ENCODE measurements at places on chromosomes 4 and X. TPM values are rescaled to one million over a fixed set of nuclear protein-coding genes. Genes with fewer than 3 reads are reported as not detected.

Gene DCUN1D4
- 47.2 TPM for total RNA-seq

Gene PNMA6A
- 0.33 TPM for total RNA-seq

Gene ADH4
- 0.48 TPM for total RNA-seq

Gene HNRNPDL
- total RNA-seq = 211 TPM

Gene FAM47A
- not detected for total RNA-seq

Gene NHS
- 11.2 TPM for total RNA-seq

Gene PDLIM3
- 175 TPM for total RNA-seq

Gene CSAG3
- total RNA-seq = not detected

Gene SMIM10L2A
- total RNA-seq = 2.0 TPM

Gene OTC
- 0.29 TPM for total RNA-seq

GRCh38 chr4:18512718-18513117, 491.2 kb upstream of the LCORL start:
- no peak overlapping the region for H3K4me3 ChIP-seq
- H3K4me1 ChIP-seq = no peaks in the 10 kb centered on the region
- no peaks in the 10 kb centered on the region for H3K27me3 ChIP-seq
- no peak overlapping the region for H3K27ac ChIP-seq
- no peak for DNase-seq
- no peaks in the 10 kb centered on the region for H3K36me3 ChIP-seq

- H3K36me3 ChIP-seq = no peaks in the 10 kb centered on the region
- DNase-seq = no peak
- H3K4me3 ChIP-seq = no peak overlapping the region
- H3K4me1 ChIP-seq = no peaks in the 10 kb centered on the region
- H3K27me3 ChIP-seq = no peaks in the 10 kb centered on the region
Observed at GRCh38 chrX:123920105-123920785, 41.3 kb upstream of the STAG2 start.

DNA sequence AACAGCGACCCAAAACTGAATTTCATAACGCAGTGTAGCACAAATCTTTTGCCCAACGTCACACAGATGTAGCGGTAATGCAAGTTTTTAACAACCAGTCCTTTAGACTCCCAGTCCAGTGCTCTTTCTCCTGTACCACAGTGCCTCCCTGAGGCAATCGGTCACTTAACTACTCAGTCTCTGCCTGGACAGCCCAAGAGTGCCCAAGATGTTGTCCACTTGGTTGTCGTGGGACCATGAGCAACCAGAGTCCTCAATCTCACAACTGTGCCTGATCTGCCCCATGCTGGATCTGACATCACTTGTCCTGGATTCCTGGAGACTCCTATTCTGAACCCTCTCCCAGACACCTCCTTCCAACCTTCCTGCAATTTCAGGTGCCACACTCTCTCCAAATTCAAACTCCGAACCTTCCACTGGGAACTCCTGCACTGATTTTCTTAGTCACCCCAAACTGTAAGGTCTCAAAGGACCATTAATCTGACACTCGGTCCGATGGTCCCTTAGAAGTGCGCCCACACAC, 702 bp downstream of the MMGT1 start:
- peak overlapping the region; percentile 87 for H3K27ac ChIP-seq
- peak overlapping the region; percentile 61 for H3K4me3 ChIP-seq
- no peaks in the 10 kb centered on the region for H3K36me3 ChIP-seq
- no peaks in the 10 kb centered on the region for H3K27me3 ChIP-seq
- DNase-seq = no peak

- DNase-seq = no peak
- H3K4me1 ChIP-seq = no peaks in the 10 kb centered on the region
- H3K27ac ChIP-seq = no peak overlapping the region
- peaks cover 9% of the 10 kb centered on the region for H3K27me3 ChIP-seq
- no peaks in the 10 kb centered on the region for H3K36me3 ChIP-seq
Observed at GRCh38 chrX:130147631-130148030, 18.0 kb downstream of the AIFM1 start.

GRCh38 chrX:19388064-19388679, 44.4 kb downstream of the PDHA1 start:
- H3K27ac ChIP-seq = no peak overlapping the region
- H3K36me3 ChIP-seq = no peaks in the 10 kb centered on the region
- H3K27me3 ChIP-seq = no peaks in the 10 kb centered on the region
- H3K4me1 ChIP-seq = no peaks in the 10 kb centered on the region
- no peak for DNase-seq

- H3K4me1 ChIP-seq = no peaks in the 10 kb centered on the region
- H3K36me3 ChIP-seq = no peaks in the 10 kb centered on the region
- no peak overlapping the region for H3K27ac ChIP-seq
- no peak overlapping the region for H3K4me3 ChIP-seq
- no peak for DNase-seq
Observed at GRCh38 chr4:135548711-135549110, 1347.1 kb upstream of the PABPC4L start.

- peak overlapping the region; percentile 46 for H3K27ac ChIP-seq
- H3K4me1 ChIP-seq = no peaks in the 10 kb centered on the region
- H3K36me3 ChIP-seq = no peaks in the 10 kb centered on the region
Observed at GRCh38 chr4:102819588-102820365, 7.6 kb downstream of the UBE2D3 start.

- H3K4me3 ChIP-seq = no peak overlapping the region
- no peaks in the 10 kb centered on the region for H3K4me1 ChIP-seq
- no peaks in the 10 kb centered on the region for H3K27me3 ChIP-seq
- no peaks in the 10 kb centered on the region for H3K36me3 ChIP-seq
Observed at GRCh38 chr4:84224522-84224921, 274.6 kb downstream of the NKX6-1 start.

GRCh38 chr4:123133397-123134050, 211.1 kb upstream of the NUDT6 start:
- H3K36me3 ChIP-seq = no peaks in the 10 kb centered on the region
- H3K4me1 ChIP-seq = no peaks in the 10 kb centered on the region
- no peaks in the 10 kb centered on the region for H3K27me3 ChIP-seq
- H3K4me3 ChIP-seq = no peak overlapping the region
- no peak overlapping the region for H3K27ac ChIP-seq
- no peak for DNase-seq

DNA sequence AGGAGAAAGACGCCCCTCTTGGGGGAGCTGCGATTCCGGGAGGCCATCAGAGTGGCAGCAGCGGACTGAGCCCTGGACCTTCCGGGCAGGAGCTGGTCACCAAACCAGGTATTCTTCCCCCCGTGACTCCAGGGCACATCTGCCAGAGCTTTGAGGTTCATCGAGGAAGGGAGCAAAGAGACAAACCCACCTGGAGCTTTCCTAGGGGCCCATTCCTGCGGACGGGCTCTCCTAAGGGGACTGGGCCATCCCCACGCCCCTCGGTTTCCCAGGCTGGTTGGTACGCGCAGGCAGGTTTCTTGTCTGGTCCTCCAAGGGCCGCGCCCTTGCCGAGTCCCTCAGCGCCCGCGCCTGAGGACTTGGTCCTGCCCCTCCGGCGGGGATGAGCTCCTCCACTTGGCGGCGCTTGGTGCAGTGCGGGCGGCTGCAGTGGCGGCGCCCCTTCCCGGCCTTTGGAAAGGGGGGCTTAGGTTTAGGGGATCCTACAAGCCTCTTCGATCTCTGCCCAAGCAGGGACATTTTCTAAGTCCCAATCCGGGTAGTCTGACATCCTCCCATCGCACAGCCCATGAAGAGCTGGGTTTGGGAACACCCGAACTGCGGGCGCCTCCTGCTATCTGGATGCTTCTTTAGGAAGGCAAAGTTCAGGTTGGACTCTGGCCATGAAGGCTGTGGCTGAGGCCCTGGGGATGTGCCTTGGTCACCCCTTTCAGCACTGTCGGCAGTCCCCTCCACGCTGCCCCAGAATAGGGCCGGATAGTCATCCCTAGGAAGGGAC, 538 bp downstream of the STBD1 start:
- no peaks in the 10 kb centered on the region for H3K36me3 ChIP-seq
- DNase-seq = peak; percentile 60
- peak overlapping the region; percentile 80 for H3K27ac ChIP-seq
- H3K27me3 ChIP-seq = no peaks in the 10 kb centered on the region

DNA sequence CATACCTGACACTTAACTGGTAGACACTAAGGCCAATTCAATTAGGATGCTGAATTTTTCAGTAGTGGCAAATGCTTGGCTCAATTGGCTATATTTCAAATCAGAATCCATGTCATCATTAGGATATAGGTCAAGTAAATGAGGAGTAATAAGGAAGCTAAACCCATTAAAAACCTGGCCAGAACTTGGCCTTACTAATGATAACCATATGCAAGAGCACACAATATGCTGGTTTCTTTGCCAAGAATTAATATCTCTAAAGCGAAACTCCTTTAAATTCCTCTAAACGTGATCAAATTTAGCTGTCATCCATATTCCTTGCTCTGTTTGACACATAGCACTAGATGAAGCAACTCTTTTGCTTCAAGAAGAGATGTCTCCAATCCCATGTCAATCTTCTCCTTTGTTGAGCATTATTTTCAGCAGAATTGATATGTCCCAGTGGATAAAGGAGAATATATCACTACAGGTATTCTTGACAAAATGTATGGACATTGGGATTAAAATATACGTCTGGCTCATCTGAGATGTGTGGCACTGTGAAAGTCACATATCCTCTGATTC, 206.1 kb upstream of the ANKRD50 start:
- no peak overlapping the region for H3K27ac ChIP-seq
- no peak overlapping the region for H3K4me3 ChIP-seq
- DNase-seq = no peak
- no peaks in the 10 kb centered on the region for H3K4me1 ChIP-seq

DNA sequence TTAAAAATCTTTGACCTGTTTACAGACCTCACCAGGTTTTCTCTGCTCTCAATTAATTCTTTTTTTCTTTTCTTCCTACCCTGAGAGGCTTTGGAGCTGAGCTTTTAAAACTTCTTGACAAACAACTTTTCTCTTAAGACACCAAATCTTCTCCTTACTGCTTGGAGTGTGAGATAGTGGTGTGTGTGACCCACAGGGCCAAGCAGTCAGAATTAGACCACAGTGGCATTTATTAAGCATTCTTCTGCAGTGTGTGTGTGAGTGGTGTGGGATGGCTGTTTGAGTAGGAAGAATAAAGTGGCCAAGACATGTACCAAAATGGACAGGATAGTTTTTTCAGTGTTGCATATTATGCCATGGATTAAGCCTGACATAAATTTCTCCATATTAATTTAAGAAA, 665.1 kb downstream of the RAPGEF2 start:
- H3K27ac ChIP-seq = no peak overlapping the region
- H3K27me3 ChIP-seq = no peaks in the 10 kb centered on the region
- H3K4me1 ChIP-seq = no peaks in the 10 kb centered on the region
- no peak for DNase-seq

DNA sequence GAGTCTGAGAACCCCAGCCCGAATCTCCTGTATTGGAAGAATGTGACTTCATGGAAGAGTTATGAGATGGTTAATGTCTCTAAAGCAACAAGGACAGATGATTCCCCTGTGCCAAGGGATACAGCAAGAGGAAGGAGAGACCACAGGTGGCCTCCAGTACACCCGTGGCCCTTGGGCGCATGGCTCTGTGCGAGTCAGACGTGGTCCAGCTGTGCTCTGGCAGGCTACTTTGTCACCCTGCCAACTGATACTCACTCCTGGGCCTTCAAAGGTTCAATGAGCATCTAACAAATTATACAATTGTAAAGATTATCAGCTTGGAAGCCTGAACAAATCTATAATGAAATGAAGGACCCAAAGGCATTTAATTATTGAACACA, 71.7 kb downstream of the NYX start:
- no peak overlapping the region for H3K27ac ChIP-seq
- H3K4me3 ChIP-seq = no peak overlapping the region
- H3K27me3 ChIP-seq = peaks cover 36% of the 10 kb centered on the region
- H3K4me1 ChIP-seq = no peaks in the 10 kb centered on the region
- DNase-seq = no peak
- H3K36me3 ChIP-seq = no peaks in the 10 kb centered on the region

DNA sequence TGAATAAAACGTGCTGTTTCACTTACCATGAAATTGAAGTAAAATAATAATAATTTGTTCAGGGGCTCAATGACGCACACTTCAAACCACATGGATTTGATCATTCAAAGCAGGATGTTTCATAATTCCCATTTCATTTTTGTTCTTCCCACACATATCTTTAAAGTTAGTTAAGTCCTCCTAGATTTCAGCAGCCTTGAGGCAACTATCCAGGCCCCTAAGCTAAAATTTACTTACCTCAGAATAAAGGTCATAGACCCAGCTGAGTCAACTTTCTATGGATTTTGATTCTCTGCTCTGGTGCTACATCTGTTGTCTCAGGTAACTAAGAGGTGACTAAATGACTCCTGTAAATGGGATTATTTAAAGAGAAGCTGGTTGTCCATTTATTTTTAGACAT, 25.0 kb downstream of the GPR174 start:
- DNase-seq = no peak
- H3K4me1 ChIP-seq = no peaks in the 10 kb centered on the region
- no peak overlapping the region for H3K27ac ChIP-seq
- H3K4me3 ChIP-seq = no peak overlapping the region
- no peaks in the 10 kb centered on the region for H3K27me3 ChIP-seq
- H3K36me3 ChIP-seq = no peaks in the 10 kb centered on the region

- no peaks in the 10 kb centered on the region for H3K4me1 ChIP-seq
- H3K27ac ChIP-seq = no peak overlapping the region
- H3K27me3 ChIP-seq = no peaks in the 10 kb centered on the region
- no peaks in the 10 kb centered on the region for H3K36me3 ChIP-seq
- no peak for DNase-seq
- no peak overlapping the region for H3K4me3 ChIP-seq
Observed at GRCh38 chrX:110414679-110415439, 56.2 kb downstream of the RTL9 start.

GRCh38 chr4:189823591-189823990, 117.1 kb upstream of the FRG1 start:
- H3K36me3 ChIP-seq = no peaks in the 10 kb centered on the region
- H3K27me3 ChIP-seq = no peaks in the 10 kb centered on the region
- H3K4me3 ChIP-seq = no peak overlapping the region

GRCh38 chr4:185167234-185167633, 24.2 kb downstream of the SLC25A4 start:
- no peak overlapping the region for H3K27ac ChIP-seq
- no peak for DNase-seq
- H3K4me3 ChIP-seq = no peak overlapping the region
- H3K4me1 ChIP-seq = no peaks in the 10 kb centered on the region

DNA sequence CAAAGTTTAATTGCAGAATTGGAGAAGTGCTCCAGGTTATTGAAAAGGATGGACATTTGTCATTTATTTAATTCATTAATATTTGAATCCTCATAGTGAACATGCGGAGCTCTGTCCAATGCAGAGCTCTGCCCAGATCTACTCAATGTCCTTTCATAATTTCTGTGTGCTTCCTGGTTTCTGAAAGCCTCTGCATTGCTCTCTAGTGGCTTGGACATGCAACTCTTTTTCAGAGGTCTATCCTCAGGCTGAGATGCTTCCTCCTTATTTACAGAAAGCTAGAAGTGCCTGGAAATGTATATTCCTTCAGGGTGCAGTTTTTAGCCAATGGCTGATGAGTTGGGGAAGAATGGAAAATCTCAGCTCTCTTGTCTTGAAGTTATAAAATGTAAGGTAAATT, 786.1 kb upstream of the AADAT start:
- no peak for DNase-seq
- H3K4me1 ChIP-seq = no peaks in the 10 kb centered on the region
- no peaks in the 10 kb centered on the region for H3K27me3 ChIP-seq

DNA sequence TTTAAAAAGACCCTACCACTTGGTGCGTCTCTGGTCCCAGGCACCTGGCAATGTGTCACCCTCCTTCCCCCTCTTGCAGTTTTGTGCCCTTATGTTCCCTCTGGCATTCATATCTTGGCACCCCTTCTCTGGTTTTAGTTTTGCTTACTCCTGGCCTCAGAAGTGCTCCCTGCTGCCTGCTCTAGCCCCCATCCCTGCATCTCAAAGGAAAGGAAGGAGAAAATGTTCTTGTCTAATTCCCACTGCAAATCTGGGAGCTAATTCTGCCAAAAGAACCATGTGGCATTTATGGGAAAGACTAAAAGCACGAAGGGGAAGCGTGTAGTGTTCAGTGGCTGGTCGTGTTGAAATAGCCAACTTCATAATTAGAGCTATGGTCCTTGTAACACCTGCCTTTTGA, 340.1 kb upstream of the RPS6KA3 start:
- no peak overlapping the region for H3K27ac ChIP-seq
- no peaks in the 10 kb centered on the region for H3K36me3 ChIP-seq
- no peaks in the 10 kb centered on the region for H3K4me1 ChIP-seq
- peaks cover 13% of the 10 kb centered on the region for H3K27me3 ChIP-seq
- H3K4me3 ChIP-seq = no peak overlapping the region
